ENCODE measurements at places on chromosomes 3 and 15. TPM values are rescaled to one million over a fixed set of nuclear protein-coding genes. Genes with fewer than 3 reads are reported as not detected.

The CCR9 gene
- total RNA-seq: not detected

The AHSG gene
- not detected for total RNA-seq

The RBSN gene
- 32.3 TPM for total RNA-seq

The ARHGEF26 gene
- total RNA-seq: 12.0 TPM

The CAV3 gene
- not detected for total RNA-seq

The TGM5 gene
- 0.28 TPM for total RNA-seq

The PLA2G4E gene
- total RNA-seq: not detected

The FOXL2NB gene
- total RNA-seq: not detected

DNA sequence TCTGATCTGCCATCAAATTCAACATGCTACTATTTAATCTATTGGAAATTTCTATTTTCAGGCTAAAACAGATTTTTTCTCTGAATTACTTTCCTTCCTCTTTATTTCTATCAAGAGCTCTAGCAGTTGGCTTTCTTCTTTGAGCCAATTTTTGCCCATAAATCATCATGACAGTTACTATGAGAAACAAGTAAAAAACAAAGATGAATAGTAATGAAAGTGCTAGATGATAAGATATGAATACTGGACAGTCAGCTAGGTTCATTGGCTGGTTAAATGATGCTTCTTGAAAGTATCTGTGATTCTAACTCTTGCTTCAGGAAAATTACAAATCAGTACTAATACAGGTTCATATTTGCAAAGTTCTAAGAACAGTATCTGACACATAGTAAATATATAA lies 38.6 kb upstream of the NANOGP8 start:
- DNase-seq: no peak

GRCh38 chr3:46187341-46187700 lies 20.8 kb downstream of the CCR1 start:
- no peak for DNase-seq

GRCh38 chr3:172140499-172141391 lies 101.4 kb downstream of the FNDC3B start:
- DNase-seq: no peak

DNA sequence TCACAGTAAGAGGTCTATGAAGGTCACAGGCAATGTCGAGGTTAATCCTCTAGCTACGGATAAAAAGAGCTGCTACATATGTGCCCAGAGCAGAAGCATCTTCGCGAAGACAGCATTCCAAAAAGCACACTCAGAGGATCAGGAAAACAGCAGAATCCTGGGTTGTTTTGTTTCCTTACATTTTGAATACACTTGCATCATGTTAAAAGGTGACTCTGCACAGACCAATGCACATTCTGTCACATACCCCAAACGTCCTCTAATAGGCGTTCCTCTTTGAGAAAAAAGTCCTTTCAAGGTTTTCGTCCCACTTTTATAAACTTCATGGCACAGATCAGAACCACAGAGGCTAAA lies 52.7 kb downstream of the VGLL4 start:
- no peak for DNase-seq

DNA sequence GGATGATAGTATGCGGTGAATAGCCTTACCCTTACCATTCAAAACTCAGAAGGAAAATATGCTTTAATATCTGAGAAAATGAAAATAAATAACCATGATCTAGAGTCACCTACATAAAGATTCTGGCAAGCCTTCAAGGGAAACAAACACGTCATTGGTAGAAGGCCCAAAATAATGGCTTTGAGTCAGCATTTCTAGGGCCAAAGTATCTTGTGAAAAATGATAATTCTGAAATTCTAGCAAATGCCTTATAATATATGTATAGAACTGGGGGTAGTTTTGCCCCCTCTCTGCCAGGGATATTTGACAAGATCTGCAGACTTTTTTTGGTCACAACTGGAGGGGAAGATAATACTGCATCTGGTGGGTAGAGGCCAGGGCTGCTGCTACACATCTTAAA lies 15.4 kb downstream of the PLSCR1 start:
- no peak for DNase-seq

- DNase-seq: no peak
Observed at GRCh38 chr3:152211655-152212054, 57.1 kb upstream of the MBNL1 start.

GRCh38 chr3:113261063-113261625 lies 49.8 kb downstream of the BOC start:
- DNase-seq: no peak

GRCh38 chr3:24494618-24495325 lies at the start of gene THRB:
TSS of gene THRB (minus strand) at chr3:24494850.
- DNase-seq: peak; percentile 28

DNA sequence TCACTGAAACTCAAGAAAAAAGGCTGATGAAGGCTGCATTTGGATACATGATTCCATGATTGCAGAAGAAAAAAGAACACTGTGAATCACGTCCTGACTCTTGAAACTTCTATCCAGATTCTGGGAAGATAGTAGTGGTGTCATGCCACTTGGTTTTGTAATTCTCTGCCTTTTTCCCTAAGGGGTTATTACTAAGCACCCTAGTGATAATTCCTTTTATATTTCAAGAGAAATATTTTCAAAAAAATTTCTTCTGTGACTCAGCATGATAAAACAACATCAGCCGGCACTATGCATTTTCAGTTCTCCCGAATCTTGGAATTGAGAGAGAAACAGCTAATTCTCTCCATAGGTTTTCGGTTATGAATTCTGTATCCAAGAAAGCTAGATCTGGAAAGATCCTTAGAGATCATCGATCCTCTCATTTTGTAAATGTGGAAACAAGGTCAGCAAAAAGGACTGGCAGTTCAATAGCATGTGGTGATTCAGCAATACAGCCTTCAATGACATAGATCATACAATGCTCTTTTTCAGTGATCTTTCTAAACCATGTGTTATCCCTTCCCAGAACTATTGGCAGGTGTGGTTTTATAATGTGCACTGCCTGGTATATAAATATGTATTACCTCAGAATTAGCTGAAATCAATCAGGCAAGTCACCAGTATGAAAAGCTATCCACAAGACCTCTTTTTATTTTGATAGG lies 42.6 kb upstream of the TP63 start:
- DNase-seq: no peak

DNA sequence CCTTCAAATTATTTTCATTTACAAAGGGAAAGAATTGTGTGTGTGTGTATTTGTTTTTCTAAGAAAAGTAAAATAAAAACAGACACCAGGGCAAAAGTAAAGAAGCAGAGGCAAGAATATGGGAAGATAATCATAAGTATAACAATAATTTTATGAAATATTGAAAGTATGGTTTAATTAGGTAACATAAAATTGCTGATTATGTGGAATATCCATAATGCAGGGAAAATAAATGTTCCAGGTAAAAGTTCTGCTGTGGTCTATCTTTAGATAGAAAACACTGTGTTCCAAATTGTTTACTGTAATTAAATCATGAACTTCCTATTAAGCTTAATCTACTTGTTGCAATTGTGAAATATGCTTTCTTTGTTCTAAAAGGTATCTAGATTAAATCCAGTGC lies 25.7 kb upstream of the KCNMB2 start:
- no peak for DNase-seq

DNA sequence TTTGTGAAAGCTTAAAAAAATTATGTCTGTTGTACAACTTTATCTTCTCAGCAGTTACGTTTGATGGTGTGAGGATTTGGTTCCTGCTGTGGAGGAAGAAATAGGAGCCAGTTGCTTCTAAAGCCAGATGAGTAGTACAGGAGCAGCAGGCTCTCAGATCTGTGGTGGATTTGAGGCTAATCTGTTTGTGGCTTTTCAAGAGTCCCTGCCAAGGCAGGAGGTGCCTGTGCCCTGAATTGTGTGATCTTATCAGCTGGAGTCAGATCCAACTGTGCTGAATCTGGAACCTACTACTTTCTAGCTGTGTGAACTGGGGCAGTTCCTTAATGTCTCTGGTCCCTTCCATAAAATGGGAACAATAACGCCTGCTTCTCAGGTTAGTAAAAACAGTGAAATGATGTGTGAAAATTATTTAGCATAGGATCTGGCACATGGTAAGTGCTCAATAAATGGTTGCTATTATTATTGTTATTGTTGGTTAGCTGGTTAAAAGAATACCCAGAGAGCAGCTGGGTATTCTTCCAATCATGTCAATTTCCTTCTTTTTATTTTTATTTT lies 7.7 kb downstream of the CLDN11 start:
- no peak for DNase-seq

DNA sequence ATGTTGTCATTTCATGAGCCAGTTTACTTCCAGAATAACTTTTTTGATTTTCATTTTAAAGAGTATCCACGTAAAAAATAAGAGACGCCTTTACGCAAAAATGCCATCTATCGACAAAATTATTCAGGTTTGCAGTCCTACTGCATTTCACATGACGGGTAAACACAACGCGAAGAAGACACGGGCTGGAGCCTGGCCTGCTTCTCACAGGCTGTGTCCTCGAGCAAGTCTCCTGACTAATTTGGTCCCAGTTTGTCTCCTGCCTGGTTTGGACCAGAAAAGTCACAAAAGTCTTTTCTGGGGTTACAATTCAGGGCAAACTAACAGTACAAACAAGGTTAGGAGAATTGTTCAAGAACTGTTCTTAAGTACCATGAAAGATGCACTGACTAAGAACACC lies 51.7 kb downstream of the CHSY1 start:
- no peak for DNase-seq

- DNase-seq: no peak
Observed at GRCh38 chr3:9248522-9249271, 749 bp downstream of the SRGAP3 start.

DNA sequence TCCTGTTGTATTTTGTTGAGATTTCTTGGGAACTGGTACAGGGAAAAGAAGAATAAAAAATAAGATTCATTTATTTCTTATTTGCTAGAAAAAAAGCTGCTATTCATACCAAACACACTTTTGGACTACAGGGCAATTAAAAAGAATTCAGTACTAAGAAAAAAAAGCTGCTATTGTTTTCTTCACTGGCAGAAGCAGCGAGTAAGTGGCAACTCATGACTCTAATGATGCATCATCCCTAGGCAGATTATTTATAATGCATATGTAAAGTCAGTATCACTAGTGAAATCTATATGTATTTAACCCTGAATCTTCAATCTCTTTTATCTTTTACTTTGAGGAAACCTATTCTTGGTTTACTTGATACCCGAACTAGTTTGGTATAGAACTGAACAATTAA lies 15.2 kb downstream of the PFN2 start:
- no peak for DNase-seq

- no peak for DNase-seq
Observed at GRCh38 chr15:69290346-69291164, 8.2 kb upstream of the PAQR5 start.

DNA sequence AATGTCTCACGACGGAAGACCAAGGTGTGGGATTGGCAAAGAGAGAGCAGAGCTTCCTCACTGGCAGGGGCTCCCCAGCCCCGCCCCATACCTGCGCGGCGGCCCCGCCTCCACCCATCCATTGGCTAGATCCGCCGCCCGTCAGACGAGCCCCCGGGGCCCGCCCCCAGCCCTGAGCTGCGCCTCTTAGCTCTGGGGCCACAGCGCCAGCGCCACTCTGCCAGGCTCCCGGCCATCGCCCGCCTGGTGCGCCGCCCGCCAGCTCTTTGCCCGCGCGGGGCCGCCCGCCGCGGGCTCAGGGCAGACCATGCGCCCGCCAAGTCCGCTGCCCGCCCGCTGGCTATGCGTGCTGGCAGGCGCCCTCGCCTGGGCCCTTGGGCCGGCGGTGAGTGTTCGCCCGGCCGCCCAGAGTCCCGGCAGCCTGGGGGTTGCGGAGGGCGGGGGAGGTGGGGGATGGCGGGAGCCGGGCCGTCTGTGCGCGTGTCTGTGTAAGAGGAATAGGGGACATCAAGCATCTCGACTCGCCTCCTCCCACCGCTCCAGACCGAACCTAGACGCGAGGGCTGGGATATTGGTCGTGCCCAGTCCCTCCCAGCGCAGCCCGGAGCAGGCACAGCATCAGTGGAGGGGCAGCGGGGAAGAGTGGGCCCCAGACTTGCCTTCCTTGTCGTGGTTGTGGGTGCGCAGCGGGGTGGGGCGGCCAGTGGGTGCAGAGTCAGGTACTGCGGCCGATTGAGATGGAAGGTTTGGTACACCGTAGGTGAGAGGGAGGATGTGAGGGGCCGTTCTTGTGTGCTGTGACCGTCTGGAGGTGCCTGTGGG lies at the start of gene VIPR1:
VIPR1 (plus strand) TSS at position 215 of the 822 bp plus-strand sequence; CDS start at position 308, 93 bp downstream.
- no peak for DNase-seq

DNA sequence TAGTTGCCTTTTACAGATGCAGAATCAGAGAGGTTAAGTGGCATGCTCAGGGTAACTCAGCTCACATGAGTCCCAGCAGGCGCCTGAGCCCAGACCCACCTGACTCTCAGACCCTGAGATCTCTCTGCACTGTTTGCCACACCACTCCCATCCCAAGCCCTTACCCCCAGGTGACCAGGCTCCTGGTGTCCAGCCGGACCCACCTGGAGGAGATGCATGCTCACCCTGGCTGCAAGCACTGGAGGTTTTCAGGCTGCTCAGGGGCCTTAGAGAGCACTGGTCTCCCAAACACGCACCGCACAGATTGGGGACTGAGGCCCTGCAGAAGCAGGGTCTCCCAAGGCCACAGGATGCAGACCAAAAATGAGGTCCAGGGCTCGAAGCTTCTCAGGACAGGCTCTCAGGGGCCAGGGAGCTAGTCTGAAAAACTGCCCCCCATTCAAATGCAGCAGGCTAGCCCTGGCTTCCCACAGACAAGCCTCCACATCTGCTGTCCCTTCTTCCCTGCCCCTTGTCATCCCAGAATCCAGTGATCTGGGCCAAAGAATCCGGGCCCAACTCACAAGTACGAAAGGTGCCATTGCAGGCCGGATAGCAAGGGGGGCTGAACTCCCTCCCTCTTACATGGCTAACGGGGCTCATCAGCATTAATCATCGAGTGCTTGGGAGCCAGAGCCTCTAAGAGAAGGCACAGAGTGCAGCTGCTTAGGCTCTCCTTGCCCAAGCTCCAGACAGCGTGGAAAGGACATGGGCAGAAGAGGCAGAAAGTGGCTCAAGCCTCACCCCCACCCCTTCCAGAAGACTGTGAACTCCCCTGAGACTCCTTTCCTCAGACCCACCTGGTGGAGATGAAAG lies 90.2 kb upstream of the PRR20G start:
- no peak for DNase-seq

DNA sequence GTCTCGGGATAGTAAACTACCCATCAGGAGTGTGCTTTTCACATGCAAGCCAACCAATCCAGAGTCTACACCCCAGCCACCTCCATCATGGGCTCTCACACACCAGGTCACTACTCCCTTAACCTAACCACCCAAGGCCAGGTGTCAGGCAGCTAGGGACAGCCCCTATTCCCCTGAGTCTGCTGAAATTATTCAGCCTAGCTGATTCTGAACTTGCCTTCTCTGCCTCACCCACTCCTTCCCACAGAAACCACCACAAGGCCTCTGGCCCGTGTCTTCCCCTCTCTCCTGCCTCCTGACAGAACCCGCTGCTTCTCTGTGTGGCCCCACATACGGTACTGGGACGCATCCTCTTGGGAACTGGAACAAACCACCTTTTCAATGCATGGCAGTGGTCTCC lies 82.1 kb downstream of the PCSK6 start:
- no peak for DNase-seq

GRCh38 chr3:141305436-141305835 lies 62.9 kb upstream of the ZBTB38 start:
- no peak for DNase-seq

DNA sequence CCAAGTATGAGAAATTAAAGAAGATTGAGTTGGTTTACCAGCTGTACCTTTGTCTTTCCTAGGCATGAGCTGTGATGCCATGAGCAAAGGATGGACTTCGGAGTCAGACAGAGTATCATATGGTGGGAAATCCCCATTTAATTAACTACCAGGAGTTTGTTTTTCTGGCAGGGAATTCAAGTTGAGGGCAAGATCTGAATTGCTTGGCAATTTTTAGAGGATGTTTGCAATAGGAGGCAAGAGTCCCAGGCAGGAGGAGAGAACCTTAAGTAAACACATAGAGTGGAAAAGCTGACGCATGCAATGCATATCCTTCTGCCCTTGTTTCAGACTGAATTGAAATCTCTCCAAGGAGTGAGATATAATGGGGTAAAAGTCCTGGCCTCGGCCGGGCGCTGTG lies 569.7 kb upstream of the MDFIC2 start:
- DNase-seq: no peak

Measured in omental fat pad (tissue), 4 donors.